Occipital lobe (tissue), 3 donors: ENCODE measurements at places on chromosomes 16 and 17. TPM values are rescaled to one million over a fixed set of nuclear protein-coding genes. Genes with fewer than 3 reads are reported as not detected.

TBC1D3G gene
- total RNA-seq, result not detected

UTS2R gene
- total RNA-seq, result not detected

MMP28 gene
- 8.9 TPM for total RNA-seq

NLRC3 gene
- total RNA-seq, result 0.62 TPM

UNK gene
- total RNA-seq, result 29.2 TPM

RND2 gene
- total RNA-seq, result 3.6 TPM

TERB1 gene
- 0.31 TPM for total RNA-seq

SBK1 gene
- total RNA-seq, result 19.5 TPM

KRTAP29-1 gene
- total RNA-seq, result not detected

AATK gene
- 10.1 TPM for total RNA-seq

DNAJC7 gene
- 78.0 TPM for total RNA-seq

LDAF1 gene
- total RNA-seq, result 71.4 TPM

LITAFD gene
- total RNA-seq, result not detected

SMPD3 gene
- 67.2 TPM for total RNA-seq

TBC1D3K gene
- total RNA-seq, result not detected

SEZ6L2 gene
- total RNA-seq, result 32.1 TPM

CFDP1 gene
- 37.3 TPM for total RNA-seq

NUDT7 gene
- total RNA-seq, result 2.7 TPM

SLC47A1 gene
- total RNA-seq, result 3.1 TPM

QRICH2 gene
- 6.1 TPM for total RNA-seq

FAM20A gene
- total RNA-seq, result 2.8 TPM

KRTAP2-2 gene
- not detected for total RNA-seq

OSBPL7 gene
- total RNA-seq, result 4.5 TPM

MYH13 gene
- total RNA-seq, result not detected
